ENCODE measurements at places on chromosomes 11 and 22. TPM values are rescaled to one million over a fixed set of nuclear protein-coding genes. Genes with fewer than 3 reads are reported as not detected.

GRCh38 chr11:60392361-60392760 lies 3.9 kb upstream of the MS4A14 start:
- DNase-seq: no peak

- DNase-seq: no peak
Observed at GRCh38 chr11:125180413-125181305, 16.1 kb downstream of the PKNOX2 start.

Gene FGF3
- not detected for total RNA-seq

- no peak for DNase-seq
Observed at GRCh38 chr11:746289-747157, 741 bp upstream of the TALDO1 start.

DNA sequence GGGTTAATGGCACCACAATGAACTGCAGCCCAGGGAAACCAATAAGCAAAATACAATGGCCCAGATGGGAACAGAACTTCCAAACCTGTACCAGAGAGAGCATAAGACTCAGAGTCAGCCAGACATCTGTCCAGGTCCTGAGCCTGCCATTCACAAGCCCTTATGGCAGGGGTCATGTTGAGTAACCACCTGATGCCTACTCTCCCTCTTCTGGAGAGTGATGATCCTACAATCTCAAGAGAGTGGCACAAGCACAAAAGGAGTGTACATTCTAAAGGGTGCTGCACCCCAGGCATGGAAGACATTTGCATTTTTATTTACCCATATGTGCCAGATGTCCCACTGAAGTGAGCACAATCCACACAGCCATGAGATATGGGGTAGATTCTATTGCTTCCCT lies 10.6 kb downstream of the TENM4 start:
- no peak for DNase-seq

DNA sequence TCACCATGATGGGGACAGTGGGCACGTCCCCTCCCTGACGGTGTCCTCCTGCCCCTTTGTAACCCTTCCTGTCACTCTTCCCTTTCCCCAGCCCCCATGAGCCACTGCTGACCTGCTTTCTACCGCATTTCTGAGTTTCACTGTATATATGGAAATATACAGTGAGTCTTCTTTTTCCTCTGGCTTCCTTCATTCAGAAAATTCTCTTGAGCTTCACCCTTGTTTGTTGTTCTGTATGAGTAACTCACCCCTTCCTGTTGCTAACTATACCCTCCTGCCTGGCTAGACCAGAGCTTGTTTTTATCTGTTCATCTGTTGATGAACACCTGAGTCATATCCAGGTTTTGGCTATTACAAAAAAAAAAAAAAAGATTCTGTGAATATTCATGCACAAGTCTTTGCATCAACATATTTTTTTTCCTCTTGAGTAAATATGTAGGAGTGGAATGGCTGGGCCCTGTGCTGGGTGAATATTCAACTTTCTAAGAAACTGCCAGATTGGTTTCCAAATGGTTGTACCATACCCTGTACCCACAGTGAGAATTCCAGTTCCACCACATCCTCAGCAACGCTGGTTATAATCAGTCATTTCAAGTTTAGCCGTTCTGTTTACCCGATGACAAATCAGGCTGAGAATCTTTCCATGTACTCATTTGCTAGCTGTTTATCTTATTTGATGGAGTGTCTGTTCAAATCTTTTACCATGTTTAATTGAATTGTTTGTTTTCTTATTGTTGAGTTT lies 62.0 kb downstream of the IGF2 start:
- DNase-seq: peak; percentile 58

DNA sequence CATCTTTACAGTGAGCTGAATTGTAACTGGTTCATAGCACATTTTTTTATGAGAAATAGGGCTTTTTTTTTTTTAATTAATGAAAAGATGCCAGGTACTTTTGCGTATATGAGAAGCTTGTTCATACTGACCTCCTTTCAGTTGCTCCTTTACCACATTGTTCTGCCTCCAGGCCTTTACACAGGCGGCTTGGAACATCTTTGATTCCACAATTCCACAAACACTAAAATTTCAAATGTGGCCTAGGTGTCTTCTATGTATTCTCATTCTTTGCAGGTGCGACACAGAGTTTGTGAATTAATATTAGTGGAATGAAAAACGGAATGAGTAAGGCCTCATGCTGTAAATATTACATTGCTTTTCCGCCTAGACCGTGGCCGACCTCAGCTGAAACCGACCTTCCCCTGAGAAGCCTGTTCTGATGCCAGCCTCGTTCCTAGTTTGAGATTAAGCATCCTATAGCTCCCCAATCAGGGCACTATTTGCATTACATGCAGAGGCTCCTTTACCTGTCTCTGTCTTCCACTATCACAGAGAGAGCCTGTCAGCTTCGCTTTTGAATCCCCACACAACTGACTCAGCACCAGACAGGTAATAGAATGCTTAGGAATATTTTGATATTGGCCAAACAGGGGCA lies 125.8 kb downstream of the LDLRAD3 start:
- no peak for DNase-seq

Gene FAM83F
- total RNA-seq: 21.9 TPM

Gene GPR137
- total RNA-seq: 33.3 TPM

Gene TPBGL
- total RNA-seq: not detected

DNA sequence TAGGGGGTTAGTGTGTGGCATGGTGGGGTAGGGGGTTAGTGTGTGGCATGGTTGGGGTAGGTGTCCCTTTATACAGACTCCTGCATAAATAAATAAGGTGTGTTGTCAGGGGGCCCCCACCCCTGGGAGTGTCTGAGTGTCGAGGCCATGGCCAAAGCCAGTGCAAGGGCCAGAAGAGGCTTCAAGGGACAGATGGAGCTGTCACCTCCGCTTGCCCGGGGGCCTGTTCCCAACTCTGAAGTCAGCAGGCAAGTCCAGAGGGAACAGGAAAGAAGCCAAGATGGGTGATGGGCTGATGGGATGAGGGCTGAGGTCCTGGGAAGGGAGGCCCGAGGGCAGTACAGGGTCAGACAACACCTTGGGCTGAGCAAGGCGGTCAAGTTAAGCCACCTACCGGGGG lies 997.8 kb downstream of the BRD1 start:
- DNase-seq: no peak

DNA sequence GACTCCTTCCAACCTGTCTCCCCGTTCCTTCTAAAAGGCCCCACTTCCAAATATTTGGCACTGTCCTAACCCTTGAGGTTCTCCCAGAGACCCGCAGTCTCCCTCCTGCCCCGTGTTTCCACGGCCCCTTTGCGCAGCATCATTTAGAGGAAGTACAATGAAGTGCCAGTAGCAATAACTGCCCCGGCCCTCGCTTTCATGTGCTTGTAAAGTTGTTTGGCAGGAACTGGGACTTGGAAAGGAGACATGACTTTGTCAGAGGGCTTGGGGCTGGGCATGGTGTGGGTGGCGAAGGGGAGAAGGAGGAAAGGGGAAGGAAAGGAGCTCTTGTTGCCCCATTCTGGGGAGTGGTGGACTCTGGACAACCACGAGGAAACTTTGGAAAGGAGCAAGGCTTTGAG lies 2.6 kb downstream of the CD44 start:
- DNase-seq: peak; percentile 34

GRCh38 chr11:105189581-105189980 lies 50.0 kb upstream of the CARD18 start:
- no peak for DNase-seq

GRCh38 chr11:11261629-11262028 lies 91.4 kb downstream of the CSNK2A3 start:
- no peak for DNase-seq

Gene IPO7
- 170 TPM for total RNA-seq

GRCh38 chr11:42951266-42951665 lies 360.5 kb upstream of the API5 start:
- DNase-seq: no peak

DNA sequence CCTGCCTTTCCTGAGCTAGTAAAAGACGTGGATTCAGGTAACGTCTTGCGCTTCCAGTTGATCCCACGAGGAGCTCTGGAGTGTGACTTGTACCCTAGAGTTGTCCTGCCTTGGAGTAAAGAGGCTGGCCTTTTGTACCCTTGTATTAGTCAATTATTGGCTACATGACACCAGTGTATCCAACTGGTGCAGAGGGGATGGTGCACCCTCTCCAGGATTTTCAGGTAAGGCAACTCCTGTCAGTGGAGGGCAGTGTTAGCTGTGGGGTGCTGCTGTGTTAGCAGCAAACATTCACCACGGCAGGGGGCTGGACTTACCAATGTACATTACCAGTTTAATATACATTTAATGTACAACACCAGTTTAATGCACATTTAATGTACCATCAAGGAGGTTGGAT lies 233.5 kb downstream of the MIAT start:
- peak; percentile 42 for DNase-seq

DNA sequence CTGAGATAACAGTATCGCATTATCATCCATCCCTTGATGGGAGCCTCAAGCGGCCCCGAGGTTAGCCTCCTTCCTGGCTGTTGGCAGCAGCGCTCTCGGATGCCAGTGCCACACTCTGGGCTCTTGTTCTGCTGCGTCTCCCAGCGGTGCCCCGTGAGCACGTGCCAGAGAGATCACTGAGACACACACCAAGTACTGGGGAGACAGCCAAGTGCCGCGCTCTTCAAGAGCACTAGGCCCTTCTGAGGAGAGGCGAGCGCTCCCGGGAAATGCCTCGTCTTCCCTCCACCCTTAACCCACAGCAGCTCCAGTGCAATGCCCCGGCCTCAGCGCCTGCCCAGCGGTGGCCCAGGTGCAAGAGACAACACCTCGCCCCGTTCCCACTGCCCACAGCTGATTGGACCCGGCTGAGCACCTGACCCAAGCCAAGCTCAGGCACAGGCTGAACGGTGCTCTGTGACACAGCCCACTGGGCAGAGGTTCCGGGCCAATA lies 248.3 kb upstream of the NARS2 start:
- no peak for DNase-seq

Gene TRIM29
- 3.3 TPM for total RNA-seq

DNA sequence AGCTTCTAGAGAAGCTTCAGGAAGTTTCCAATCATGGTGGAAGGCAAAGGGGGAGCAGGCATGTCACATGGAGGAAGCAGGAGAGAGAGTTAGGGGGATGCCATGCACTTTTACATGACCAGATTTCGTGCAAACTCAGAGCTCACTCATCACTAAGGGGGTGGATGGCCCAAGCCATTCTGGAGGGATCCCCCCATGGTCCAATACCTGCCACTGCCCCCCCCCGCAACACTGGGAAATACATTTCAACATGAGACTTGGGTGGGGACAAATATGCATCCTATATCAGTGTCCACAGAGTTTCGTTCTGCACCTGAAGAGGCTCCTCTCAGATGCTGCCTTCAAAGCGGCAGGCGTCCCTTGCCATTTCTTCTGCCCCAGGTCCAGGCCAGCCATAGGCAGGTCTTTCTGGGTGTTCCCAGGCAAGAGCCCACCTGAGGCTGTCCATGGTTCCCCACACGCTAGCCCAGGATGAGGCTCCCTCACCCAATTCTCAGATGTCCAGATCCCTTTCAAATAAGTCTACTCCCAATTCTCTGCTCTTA lies 1344.3 kb downstream of the TBC1D22A start:
- no peak for DNase-seq

DNA sequence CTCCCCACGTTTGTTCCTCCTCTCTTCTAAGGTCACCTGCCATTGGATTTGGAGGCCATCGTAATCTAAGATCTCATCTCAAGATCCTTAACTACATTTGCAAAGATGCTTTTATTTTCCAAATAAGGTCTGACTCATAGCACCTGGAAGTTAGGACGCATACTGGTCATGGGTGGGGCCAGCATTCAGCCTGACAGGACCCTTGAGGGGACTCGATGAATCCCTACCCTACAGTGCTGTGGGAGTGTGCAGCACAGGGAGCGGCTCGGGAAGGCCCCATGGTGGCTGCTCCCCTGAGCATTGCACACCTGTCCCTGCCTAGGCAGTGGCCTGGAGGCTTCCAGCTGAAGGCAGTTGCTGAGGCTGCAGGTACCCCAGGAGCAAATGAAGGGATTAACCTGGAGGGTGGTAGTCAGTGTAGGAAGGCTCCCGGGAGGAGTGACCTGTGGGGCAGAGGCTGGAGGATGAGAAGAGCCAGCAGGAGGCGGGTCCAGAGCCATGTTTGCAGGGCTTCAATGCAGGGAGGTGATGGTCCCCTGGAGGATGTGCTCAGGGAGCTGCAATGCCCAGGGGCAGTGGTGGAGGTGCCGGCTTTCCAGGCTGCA lies 362.2 kb downstream of the CTTN start:
- no peak for DNase-seq

DNA sequence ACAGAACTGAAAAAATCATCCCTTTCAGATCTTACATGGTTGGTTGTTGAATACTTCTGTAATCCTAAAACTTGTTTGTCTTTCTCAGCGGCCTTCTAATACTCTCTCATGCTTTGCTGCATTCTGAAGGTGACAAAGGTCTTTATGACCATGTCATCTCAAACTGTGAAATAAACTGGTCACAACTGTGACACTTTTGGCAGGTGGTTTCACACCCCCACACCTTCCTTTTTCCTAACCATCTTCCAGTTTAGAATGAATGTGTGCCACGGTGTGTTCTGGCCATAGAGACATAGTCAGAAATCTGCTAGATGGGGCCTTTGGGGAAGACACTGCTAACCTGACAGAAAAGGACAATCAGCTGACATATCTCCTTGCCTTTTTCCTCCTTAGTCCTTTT lies 14.7 kb upstream of the RFPL3 start:
- DNase-seq: no peak

DNA sequence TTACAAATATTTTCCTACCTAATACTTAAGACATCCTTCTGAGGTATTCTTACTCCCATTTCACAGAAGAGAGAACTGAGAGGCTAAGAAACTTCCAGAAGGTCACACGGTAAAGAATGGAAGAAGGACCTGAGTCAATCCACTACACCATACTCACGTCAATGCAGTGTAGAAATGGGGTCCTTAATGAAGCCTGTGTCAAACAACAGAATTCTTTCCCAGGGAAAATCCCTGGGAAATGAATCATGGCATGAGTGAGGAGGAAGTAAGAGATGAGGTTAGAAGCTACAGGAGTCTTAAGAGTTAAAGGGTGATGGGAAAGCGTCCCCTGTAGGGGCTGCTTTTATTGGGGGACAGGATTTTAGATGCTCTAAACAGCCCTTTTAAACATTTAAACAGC lies 147.9 kb downstream of the C11orf91 start:
- no peak for DNase-seq

All from Calu3 (cell line).